ENCODE measurements at places on chromosomes 5 and 9. TPM values are rescaled to one million over a fixed set of nuclear protein-coding genes. Genes with fewer than 3 reads are reported as not detected.

DNA sequence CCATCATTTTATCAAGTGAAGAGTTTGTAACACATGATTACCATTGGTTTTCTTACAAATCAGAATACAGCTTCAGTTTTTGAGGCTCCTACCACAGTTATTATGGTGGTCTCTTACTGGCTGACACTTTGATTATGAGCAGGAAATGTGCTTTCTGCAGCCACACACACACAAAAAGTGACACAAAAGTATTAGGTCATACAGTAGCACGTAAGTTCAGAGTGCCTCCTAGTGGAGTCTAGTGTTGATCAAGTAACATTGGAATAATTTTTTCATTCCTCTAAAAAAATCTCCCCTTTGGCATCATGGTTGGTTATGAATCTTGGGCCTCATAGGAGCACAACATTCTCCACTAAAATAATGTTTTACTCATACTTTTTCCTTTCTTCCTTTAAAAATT, 37.6 kb downstream of the PAM start:
- H3K4me3 ChIP-seq, result no peak overlapping the region
- no peak for DNase-seq

- DNase-seq, result no peak
- peaks cover 9% of the 10 kb centered on the region for H3K4me1 ChIP-seq
- no peaks in the 10 kb centered on the region for H3K27me3 ChIP-seq
- H3K36me3 ChIP-seq, result no peaks in the 10 kb centered on the region
- no peak overlapping the region for H3K4me3 ChIP-seq
- no peak overlapping the region for H3K27ac ChIP-seq
These were observed 33.2 kb upstream of the ALDH1B1 start for GRCh38 chr9:38359297-38359653.

GRCh38 chr5:178339272-178339671, 106.7 kb upstream of the PHYKPL start:
- no peak overlapping the region for H3K4me3 ChIP-seq
- H3K4me1 ChIP-seq, result no peaks in the 10 kb centered on the region
- H3K27ac ChIP-seq, result no peak overlapping the region
- no peaks in the 10 kb centered on the region for H3K27me3 ChIP-seq
- no peaks in the 10 kb centered on the region for H3K36me3 ChIP-seq

DNA sequence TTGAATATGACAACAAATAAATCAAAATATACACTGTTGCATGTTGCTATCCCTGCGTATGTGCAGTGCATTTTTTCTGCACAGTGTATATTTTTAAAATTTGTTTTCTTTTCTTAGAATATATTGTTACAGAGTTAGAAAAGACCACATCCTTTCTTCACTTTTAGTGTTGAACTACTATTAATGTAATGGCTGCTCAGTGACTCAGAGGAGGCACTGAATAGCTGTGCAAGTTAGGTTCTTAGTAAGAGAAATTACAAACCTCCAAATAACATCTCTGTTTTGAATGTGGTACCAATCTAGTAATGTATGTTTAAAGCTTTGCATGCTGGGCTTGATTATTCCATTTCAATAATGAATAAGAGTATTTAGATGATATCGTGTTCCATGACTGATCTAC, 208.9 kb upstream of the PRR16 start:
- no peaks in the 10 kb centered on the region for H3K4me1 ChIP-seq
- H3K27me3 ChIP-seq, result no peaks in the 10 kb centered on the region
- H3K36me3 ChIP-seq, result no peaks in the 10 kb centered on the region
- no peak overlapping the region for H3K27ac ChIP-seq
- H3K4me3 ChIP-seq, result no peak overlapping the region

DNA sequence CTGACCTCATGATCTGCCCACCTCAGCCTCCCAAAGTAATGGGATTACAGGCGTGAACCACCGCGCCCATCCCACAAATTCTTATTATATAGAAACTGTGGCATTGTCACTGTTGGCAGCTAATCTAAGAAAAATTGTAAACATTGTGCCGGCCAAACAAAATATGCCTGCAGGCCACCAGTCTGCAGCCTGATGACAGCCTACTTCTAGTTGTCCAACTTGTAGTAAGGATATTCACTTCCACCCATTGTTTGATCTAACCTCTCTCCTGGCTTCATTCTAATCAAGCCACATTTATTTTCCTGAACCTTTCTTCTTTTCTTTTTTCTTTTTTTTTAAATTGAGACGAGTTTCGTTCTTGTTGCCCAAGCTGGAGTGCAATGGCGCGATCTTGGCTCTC, 13.7 kb upstream of the TMED9 start:
- H3K4me3 ChIP-seq, result no peak overlapping the region
- H3K27me3 ChIP-seq, result no peaks in the 10 kb centered on the region
- H3K27ac ChIP-seq, result no peak overlapping the region
- no peak for DNase-seq
- no peaks in the 10 kb centered on the region for H3K4me1 ChIP-seq
- no peaks in the 10 kb centered on the region for H3K36me3 ChIP-seq

DNA sequence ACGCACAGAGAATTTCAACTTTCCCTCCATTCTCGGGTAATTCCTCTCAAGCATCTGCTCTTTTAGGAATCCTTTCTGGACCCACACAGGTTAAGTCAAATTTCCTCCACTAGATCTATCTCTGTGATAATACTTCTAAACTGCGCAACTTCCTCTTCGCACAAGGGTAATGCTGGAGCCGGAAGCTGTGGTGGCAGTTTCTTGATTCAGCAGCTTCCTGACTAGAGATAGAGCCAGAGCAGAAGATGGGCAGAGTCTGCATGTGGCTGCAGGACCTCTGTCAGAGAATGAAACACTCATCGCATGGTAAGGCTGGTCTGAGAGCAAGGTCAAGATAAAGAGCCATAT, 11.1 kb upstream of the CDC42SE2 start:
- H3K27me3 ChIP-seq, result no peaks in the 10 kb centered on the region
- no peaks in the 10 kb centered on the region for H3K36me3 ChIP-seq
- H3K27ac ChIP-seq, result peak overlapping the region; percentile 62
- peaks cover 13% of the 10 kb centered on the region for H3K4me1 ChIP-seq
- peak; percentile 77 for DNase-seq
- H3K4me3 ChIP-seq, result peak overlapping the region; percentile 34

- H3K27ac ChIP-seq, result no peak overlapping the region
- no peak for DNase-seq
- H3K4me1 ChIP-seq, result no peaks in the 10 kb centered on the region
- no peaks in the 10 kb centered on the region for H3K27me3 ChIP-seq
These were observed 192.2 kb upstream of the RPS23 start for GRCh38 chr5:82470185-82470994.

GRCh38 chr5:9069650-9070049, 476.2 kb downstream of the SEMA5A start:
- no peak for DNase-seq
- H3K4me1 ChIP-seq, result no peaks in the 10 kb centered on the region
- no peaks in the 10 kb centered on the region for H3K27me3 ChIP-seq

DNA sequence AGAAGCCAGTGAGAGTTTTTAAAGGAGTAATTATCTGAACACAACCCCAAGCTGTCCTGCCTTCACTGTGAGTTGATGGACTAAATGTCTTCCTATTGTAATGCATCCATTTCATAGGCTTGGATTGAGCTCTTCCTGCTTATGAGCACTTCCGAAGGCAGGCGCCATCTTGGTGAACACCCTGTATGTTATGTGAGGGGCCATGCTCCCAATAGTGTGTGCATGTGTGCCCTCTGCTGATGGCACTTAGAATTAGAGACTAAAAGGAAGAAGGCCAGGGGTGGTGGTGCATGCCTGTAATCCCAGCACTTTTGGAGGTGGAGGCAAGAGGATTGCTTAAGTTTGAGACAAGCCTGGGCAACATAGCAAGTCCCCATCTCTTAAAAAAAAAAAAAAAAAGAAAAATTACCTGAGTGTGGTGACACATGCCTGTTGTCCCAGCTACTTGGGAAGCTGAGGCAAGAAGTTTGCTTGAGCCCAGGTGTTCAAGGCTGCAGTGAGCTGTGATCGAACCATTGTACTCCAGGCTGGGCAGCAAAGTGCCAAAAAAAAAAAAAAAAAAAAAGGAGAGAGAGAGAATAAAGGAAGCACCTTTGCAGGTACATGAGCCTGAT, 65.0 kb downstream of the C9orf152 start:
- no peaks in the 10 kb centered on the region for H3K27me3 ChIP-seq
- DNase-seq, result no peak
- H3K4me3 ChIP-seq, result no peak overlapping the region
- no peak overlapping the region for H3K27ac ChIP-seq
- H3K4me1 ChIP-seq, result peaks cover 74% of the 10 kb centered on the region

GRCh38 chr9:21919377-21920362, 74.5 kb downstream of the CDKN2A start:
- no peak for DNase-seq
- H3K27me3 ChIP-seq, result no peaks in the 10 kb centered on the region
- H3K27ac ChIP-seq, result no peak overlapping the region
- no peak overlapping the region for H3K4me3 ChIP-seq
- H3K36me3 ChIP-seq, result no peaks in the 10 kb centered on the region

GRCh38 chr5:18050345-18050744, 416.1 kb downstream of the TAF11L14 start:
- no peaks in the 10 kb centered on the region for H3K4me1 ChIP-seq
- H3K4me3 ChIP-seq, result no peak overlapping the region
- no peak overlapping the region for H3K27ac ChIP-seq
- no peaks in the 10 kb centered on the region for H3K27me3 ChIP-seq
- no peak for DNase-seq

DNA sequence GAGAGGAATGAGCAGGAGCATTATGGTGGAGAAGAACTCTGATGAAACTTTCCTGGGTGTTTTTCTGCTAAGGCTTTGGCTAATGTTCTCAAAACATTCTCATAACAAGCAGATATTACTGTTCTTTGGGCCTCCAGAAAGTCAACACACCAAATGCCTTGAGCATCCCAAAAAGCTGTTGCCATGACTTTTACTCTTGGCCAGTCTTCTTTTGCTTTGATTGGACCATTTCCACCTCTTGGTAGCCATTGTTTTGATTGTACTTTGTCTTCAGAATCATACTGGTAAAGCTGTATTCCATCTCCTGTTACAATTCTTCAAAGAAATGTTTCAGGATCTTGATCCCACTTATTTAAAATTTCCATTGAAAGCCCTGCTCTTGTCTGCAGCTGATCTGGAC, 139.6 kb downstream of the MAN2A1 start:
- H3K27me3 ChIP-seq, result no peaks in the 10 kb centered on the region
- no peaks in the 10 kb centered on the region for H3K4me1 ChIP-seq
- H3K36me3 ChIP-seq, result peaks cover 9% of the 10 kb centered on the region
- no peak overlapping the region for H3K4me3 ChIP-seq

DNA sequence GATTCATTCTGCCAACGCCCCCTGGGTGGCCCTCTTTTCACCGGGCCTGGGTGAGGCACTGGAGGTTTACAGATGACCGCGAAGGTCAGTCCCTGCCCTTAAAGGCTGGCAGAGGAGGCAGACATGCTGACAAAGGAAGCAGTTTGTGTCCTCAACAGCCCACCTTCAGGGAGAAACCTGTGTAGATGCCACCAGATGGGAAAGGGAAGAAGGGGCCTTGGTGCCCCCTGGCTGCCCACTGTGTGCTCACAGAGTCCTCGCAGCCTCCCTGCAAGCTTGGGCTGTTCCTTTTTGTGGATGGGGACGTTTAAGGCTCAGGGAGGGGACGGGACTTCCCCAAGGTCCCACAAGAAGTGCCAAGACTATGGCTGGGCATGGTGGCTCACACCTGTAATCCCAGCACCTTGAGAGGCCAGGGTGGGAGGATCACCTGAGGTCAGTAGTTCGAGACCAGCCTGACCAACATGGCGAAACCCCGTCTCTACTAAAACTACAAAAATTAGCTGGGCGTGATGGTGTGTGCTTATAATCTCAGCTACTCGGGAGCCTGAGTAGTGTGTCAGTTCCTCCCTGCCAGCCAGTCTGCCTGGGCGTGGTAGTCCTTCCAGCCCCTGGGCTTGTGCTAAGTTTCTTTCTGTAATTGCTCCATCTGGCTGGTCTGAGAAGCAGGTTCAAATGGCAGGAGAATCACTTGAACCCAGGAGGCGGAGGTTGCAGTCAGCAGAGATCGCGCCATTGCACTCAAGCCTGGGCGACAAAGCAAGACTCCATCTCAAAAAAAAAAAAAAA, 36.2 kb downstream of the NEK6 start:
- H3K27ac ChIP-seq, result peak overlapping the region; percentile 8
- H3K4me3 ChIP-seq, result no peak overlapping the region
- DNase-seq, result no peak
- no peaks in the 10 kb centered on the region for H3K36me3 ChIP-seq
- peaks cover 86% of the 10 kb centered on the region for H3K4me1 ChIP-seq

DNA sequence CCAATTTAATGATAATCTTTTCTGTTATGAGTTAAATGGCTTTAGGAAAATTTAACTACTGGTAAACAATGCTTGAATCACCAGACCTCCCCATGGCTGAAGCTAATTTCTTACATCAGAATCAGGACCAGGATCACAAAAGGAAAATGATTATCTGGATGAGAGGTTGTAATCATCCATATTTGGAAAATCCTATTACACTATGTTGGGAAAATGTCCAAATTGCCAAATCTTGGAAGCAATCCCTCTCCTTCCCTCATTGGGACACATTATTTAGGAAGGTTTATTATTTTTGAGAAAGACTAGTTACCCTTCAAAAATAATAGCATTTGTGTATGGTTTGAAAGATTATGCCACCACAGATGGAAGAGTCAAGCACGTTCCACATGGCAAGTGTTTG, 130.7 kb upstream of the MINAR2 start:
- H3K27ac ChIP-seq, result no peak overlapping the region
- no peak for DNase-seq
- no peak overlapping the region for H3K4me3 ChIP-seq
- H3K36me3 ChIP-seq, result no peaks in the 10 kb centered on the region
- H3K27me3 ChIP-seq, result no peaks in the 10 kb centered on the region
- no peaks in the 10 kb centered on the region for H3K4me1 ChIP-seq

- H3K27ac ChIP-seq, result no peak overlapping the region
- no peaks in the 10 kb centered on the region for H3K27me3 ChIP-seq
- DNase-seq, result no peak
- H3K36me3 ChIP-seq, result peaks cover 40% of the 10 kb centered on the region
These were observed 22.9 kb downstream of the TENT4A start for GRCh38 chr5:6736106-6736505.

DNA sequence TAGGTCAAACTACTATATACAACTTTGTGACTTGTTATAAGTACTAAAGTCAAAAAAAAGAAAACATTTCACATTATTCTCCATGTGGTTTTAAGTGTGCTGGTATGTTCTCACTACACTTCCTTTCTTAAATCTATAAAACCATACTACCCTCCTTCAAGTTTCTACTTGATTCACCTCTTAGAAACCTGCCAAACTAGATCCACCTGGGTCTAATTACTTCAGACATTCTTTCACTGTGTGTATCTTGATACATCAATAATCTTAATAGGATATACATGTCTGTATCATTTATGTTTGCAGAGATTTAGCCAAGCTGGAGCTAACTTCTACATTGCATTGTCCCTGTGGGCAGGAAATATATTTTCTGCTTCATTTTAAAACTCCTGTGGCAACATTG, 1012.6 kb downstream of the EFNA5 start:
- H3K4me3 ChIP-seq, result no peak overlapping the region
- H3K27ac ChIP-seq, result no peak overlapping the region
- DNase-seq, result no peak
- H3K4me1 ChIP-seq, result no peaks in the 10 kb centered on the region

- no peaks in the 10 kb centered on the region for H3K36me3 ChIP-seq
- no peak overlapping the region for H3K27ac ChIP-seq
- H3K4me3 ChIP-seq, result no peak overlapping the region
- no peak for DNase-seq
- no peaks in the 10 kb centered on the region for H3K27me3 ChIP-seq
These were observed 163.7 kb downstream of the GABBR2 start for GRCh38 chr9:98545021-98545420.

GRCh38 chr9:16459421-16460148, 410.9 kb downstream of the BNC2 start:
- H3K4me3 ChIP-seq, result no peak overlapping the region
- no peak for DNase-seq
- no peaks in the 10 kb centered on the region for H3K4me1 ChIP-seq

RGS3 gene
- total RNA-seq, result 66.2 TPM

IFNA6 gene
- not detected for total RNA-seq

C9orf43 gene
- total RNA-seq, result 0.35 TPM

PCDHB8 gene
- 2.6 TPM for total RNA-seq

AK8 gene
- 6.1 TPM for total RNA-seq

ZFP37 gene
- total RNA-seq, result 1.1 TPM

All from lower lobe of right lung (tissue), 2 donors.